ENCODE measurements at places on chromosomes 7 and 10.

GRCh38 chr10:91935886-91936285 lies 12.3 kb downstream of the BTAF1 start:
- no peak for DNase-seq

- DNase-seq = no peak
Measured at GRCh38 chr10:100469756-100470155, 6.9 kb downstream of the WNT8B start.

GRCh38 chr10:89846786-89847185 lies 145.4 kb downstream of the KIF20B start:
- no peak for DNase-seq

DNA sequence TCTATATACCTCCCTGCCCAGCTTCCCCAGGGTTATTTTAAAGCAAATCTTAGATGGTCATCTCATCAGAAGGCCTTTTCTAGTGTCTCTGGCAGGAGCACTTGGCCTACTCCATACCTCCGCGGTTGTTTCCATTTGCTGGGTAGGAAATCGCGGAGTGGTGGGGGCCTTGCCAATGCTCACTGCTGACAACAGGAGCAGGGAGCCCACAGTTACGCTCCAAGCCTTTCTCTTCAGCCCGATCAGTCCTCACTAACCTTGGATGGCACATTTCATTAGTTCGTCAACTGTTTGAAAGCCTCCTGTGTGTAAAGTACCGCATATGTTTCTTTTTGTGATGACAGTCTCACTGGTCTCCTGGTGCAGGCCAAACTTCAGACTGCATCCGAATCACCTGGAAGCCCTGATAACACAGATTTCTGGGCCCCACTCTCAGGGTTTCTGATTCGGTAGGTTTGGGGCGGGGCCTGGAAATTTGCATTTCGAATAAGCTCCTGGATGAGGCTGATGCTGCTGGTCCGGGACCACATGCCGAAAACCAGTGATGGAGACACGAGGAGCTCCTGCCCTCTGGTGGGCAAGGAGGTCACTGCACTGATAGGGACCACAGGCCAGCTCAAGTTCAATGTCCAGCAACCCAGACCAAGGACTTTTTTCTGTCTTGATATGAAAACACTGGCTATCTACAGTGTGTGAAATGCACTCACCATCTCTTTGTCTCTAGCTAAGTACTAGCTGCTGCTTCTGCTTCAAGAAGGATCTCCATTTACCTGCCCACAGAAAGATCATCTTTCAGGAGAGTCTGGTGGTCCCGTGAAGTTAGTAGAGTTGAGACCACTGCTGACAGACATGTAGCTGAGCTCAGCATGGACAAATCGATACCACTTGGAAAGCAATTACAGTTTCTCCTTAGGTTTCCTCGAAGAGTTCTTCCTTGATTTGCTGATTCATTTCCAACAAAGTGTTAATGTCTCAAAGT lies 14.0 kb downstream of the LRGUK start:
- DNase-seq = no peak

- no peak for DNase-seq
Measured at GRCh38 chr7:25105911-25106310, 19.1 kb downstream of the CYCS start.

GRCh38 chr7:132771301-132771730 lies 195.0 kb upstream of the PLXNA4 start:
- no peak for DNase-seq

DNA sequence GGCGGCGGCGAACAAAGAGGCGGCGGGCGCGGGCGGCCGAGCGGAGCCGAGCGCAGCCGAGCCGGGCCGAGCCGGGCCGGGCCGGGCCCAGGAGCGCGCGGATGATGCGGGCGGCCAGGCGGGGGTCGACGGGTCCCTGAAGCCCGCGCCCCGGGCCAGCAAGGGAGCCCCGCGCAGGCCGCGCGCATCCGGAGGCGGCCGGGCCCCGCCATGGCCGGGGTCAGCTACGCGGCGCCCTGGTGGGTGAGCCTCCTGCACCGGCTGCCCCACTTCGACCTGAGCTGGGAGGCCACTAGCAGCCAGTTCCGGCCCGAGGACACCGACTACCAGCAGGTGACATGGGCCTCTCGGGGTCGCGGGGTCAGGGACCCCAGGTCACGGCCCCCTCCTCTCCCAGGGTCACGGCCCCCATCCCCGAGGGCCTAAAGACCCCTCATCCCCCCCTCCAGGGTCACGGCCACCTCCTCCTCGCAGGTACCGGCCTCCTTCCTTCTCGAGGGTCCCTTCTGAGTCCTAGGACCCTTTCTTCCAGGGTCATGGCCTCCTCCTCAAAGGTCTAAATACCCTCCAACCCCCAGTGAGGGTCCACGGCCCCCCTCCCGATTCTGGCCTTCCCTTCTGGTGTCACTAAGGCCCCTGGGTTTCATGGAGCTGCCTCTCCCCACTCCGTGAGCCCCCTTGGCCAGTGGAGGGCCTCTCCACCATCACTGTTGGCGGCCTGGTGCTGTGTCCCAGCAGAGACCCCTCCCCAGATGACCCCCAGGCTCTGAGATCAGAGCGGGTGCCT lies at the start of gene TTYH3:
Gene TTYH3, plus strand, starts transcription at position 41 of the 787 bp plus-strand sequence. Its CDS starts 170 bp downstream, at position 211.
- no peak for DNase-seq

GRCh38 chr10:49649936-49650723 lies 29.3 kb upstream of the C10orf53 start:
- no peak for DNase-seq

DNA sequence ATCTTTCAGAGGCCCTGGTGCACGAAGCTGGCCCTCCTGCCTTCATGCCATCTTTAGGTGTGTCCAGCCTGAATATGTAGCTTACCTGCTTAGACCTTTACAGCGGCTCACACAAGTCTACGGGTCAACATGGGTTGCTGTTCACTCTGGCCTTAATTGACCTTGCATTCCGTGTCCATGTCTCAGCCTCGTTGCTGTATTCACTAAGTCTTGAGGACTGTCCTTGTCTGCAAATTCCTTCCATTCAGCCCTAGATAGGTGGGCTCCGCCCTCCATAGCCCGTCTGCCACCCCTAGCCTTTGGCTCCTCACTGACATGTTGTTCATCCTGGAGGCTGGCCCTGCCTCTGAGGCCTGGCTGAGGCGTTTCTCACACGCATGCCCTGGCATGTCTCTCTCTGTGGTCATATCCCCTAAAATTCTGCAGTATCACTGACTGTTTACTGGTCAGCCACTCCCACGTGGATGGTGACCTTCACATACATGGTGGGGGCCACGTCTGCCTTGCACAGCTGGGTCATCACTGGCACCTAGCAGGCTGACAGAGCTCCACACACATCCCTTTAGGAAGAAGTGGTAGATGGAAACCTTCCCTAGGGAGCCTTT lies 394.1 kb upstream of the MKI67 start:
- no peak for DNase-seq

GRCh38 chr10:42864575-42864974 lies 82.0 kb downstream of the BMS1 start:
- no peak for DNase-seq

- DNase-seq = no peak
Measured at GRCh38 chr10:32308027-32308603, 38.8 kb downstream of the EPC1 start.

- DNase-seq = no peak
Measured at GRCh38 chr7:96521068-96521894, 188.4 kb downstream of the SEM1 start.

GRCh38 chr10:69552268-69552667 lies 21.0 kb downstream of the NEUROG3 start:
- no peak for DNase-seq

GRCh38 chr10:27635699-27636270 lies 109.8 kb downstream of the MKX start:
- no peak for DNase-seq

GRCh38 chr10:51788273-51788672 lies 88.9 kb upstream of the CSTF2T start:
- no peak for DNase-seq

DNA sequence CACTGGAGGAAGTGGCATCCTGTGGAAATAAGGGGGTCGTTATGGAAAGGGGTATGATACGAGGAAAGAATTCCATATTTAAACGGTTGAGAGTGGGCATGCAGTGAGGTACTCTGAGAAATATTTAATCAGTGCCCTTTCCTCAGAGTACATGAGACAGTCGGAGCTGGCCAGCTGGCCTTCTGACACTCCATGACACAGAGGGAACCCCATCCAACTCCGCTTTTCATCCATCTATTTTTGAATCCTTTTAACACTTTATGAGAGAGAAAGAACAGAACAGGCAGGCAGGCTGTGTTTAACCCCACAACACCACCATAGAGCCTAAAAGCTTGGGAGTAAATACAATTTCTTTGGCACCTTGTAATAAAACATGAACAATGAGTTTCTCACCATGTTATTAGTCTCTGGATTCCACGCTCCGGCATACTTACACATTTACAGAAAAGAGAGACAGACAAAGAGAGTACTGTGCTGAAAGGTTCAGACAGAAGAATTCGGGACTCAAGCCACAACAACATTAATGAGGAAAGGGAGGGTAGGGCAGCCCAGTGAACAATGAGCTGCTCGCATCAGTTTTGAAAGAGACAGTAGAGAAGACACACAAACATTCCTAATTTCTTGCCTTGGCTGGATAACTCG lies 124.2 kb upstream of the PDLIM1 start:
- no peak for DNase-seq

- DNase-seq = no peak
Measured at GRCh38 chr10:1362589-1363445, 306.6 kb downstream of the WDR37 start.

DNA sequence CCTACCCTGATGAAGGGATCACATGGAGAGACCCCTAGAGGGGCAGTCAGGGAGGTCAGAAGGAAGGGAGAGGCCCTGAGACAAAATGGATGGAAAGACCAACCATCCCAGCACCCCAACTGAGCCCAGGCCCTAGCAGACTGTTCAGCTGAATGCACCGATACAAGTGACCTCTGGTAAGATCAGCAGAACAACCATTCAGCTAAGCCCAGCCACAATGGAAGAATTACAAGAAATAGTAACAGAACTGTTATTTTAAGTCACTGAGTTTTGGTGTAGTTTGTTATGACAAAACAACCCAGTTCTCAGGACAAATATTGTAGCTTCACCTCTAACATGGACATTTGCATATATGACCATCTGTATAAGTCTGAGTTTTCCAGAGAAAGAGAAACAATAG lies 210.4 kb upstream of the SVIL start:
- DNase-seq = no peak

- DNase-seq = no peak
Measured at GRCh38 chr7:148337246-148337965, 253.2 kb upstream of the C7orf33 start.

- DNase-seq = no peak
Measured at GRCh38 chr7:121151774-121152221, 163.3 kb downstream of the CPED1 start.

DNA sequence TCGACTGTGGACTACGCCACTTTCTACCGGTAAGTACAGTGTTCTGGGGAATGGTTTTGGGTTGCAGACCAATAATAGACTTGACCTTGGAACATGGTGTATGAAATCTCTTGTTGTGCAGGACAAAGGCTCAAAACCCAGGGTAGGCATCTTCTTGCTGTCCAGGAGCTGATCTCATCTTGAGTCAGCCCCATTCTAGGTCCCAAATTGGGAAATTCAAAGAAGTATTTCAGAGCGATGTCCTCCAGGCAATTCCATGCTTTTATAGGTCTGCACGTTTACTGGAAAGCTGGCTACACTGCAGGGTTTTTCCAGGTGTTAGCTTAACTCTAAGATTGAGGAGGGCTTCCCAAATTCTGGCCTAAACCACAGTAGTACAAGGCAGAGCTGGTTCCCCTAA lies 180.7 kb downstream of the BMPER start:
- DNase-seq = no peak

GRCh38 chr7:45401155-45401554 lies 173.0 kb upstream of the ADCY1 start:
- DNase-seq = no peak

DNA sequence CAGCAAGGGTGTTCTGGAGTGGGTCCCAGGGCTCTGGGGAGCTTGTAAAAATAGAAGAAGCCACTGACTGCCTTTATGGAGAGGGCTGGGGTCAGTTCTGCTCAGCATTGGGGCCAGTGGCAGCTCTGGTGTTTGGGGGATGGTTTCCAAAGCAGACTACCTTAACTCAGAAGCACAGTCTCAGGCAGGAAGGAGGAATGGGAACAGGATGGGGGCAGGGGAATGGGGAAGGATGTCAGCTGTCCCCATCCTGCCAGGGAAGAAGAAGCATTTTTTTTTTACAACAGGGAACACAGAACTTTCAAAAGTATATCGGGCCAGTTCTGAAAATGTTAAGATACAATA lies 28.8 kb downstream of the TSPAN15 start:
- no peak for DNase-seq

- no peak for DNase-seq
Measured at GRCh38 chr7:110719741-110720140, 371.2 kb upstream of the LRRN3 start.

DNA sequence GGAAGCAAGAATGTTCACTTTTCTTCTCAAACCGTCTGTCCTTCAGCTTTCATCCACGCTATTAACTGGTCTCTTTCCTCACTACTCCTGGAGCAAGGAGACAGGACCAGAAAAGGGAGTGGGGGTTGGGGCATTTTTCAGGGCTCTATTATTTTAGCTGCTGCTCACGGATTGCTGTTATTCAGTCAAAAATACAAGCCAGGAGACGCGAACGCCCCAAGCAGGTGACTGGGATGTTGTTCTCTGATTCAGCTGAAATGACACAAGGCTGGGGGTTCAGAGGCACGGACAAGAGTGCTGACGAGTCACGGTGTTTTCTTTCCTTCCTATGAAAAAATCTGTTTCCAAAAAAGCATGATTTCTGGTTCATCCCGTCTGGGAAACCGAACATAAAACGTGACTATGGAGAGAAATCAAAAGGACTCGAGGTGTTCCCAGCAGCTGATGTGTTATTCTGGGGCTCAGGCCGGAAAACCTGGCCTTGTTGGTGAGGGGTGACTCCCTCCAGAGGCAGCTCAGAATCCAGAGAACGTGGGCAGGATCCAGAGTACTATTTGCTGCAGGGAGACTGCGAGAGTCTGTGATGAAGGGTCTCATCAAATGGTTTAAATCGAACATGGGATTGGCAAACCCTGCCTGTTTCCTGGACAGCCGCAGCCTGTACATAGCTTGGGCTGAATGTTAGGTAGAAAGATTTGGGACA lies 3.5 kb upstream of the INHBA start:
- DNase-seq = no peak

- no peak for DNase-seq
Measured at GRCh38 chr10:46092524-46093081, 46.5 kb upstream of the MSMB start.

DNA sequence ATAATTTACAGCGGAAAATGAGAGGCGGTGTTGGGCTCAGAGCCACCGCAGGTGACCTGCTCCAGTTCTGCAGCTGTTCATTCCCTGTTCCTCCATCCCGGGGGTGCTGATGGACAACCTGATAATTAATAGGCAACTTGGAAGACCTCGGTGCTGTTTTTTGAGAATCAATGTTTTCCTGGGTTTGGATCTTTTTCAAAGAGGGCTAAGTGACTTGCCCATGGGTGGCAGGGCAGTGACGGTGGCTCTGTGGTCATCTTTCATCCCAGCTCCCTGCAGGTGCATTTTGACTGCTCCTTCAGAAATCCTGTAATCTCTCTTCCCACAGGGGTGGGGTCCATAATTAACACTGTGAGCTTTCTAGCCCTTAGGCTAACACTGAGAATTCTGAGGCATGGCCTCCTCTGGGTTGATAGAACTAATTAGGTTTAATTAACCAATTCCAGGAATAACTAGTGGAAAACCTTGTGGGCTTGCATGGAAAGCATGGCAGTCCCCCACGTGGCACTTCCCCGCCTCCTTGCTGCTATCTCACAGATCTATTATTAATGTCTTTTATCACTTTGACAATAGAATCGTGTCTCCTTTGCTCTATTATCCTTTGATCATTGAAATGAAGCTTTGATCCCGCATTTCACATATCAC lies 217.9 kb downstream of the GLRX3 start:
- no peak for DNase-seq

GRCh38 chr10:22978918-22979317 lies 51.1 kb downstream of the ARMC3 start:
- DNase-seq = no peak

- DNase-seq = no peak
Measured at GRCh38 chr10:79400146-79401004, 45.0 kb downstream of the ZCCHC24 start.
